ENCODE measurements at places on chromosomes 5 and 9.
A peak's percentile ranks its signal among the peaks of the same experiment; 100 is the strongest.

- DNase-seq, result no peak
These were observed 2.1 kb upstream of the SPOCK1 start for GRCh38 chr5:137501226-137501625.

- no peak for DNase-seq
These were observed at the start of gene HSPB3 for GRCh38 chr5:54455413-54456157. TSS of gene HSPB3 (plus strand) at chr5:54455699. CDS start at chr5:54455790, 91 bp downstream.

DNA sequence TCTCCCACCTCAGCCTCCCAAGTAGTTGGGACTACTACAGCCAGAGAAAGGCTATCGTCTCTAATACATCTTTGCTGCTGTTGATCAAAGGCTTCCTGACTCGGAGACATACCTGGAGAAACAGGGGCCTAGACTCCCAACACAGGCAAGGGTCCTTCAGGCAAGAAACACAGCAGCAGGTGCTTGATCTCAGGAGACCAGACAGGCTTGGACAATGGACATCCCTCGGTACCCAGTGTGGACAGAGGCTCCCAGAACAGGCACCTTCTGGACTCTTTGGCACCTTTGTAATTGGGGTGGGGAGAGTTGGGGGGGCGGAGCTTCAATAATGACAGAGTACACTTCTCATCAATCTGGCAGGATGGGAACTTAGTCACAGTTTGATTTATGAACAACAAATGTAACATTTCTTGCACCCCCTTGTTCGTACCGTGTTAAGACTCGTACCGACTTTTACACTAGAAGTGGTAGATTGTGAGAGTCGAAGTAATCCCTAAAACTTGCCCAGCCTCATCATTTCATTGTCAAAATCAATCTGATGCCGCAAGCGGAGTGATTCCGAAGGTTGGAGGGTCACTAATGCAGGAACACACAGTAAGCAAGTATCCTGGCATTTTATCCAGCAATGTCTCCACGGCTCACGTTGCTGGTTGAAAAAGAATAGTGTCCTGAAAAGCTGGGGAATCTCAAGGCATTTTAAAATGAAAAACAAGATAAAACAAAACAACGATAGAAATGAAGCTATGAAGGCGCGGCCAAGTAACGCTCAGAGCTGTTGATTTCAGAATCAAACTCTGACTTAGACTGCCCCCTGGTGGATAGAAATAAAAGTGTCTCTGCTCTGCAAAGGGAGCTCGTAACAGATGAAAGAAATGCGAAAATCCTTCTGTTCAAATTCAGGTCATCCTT lies 46.4 kb upstream of the STK32A start:
- peak; percentile 36 for DNase-seq

GRCh38 chr9:90813046-90813445 lies 11.4 kb downstream of the SYK start:
- DNase-seq, result no peak
